ENCODE measurements at places on chromosomes 7 and 10. TPM values are rescaled to one million over a fixed set of nuclear protein-coding genes. Genes with fewer than 3 reads are reported as not detected.

The RAB19 gene
- 7.2 TPM for total RNA-seq

The GATA3 gene
- 14.2 TPM for total RNA-seq

The GHRHR gene
- total RNA-seq: not detected

DNA sequence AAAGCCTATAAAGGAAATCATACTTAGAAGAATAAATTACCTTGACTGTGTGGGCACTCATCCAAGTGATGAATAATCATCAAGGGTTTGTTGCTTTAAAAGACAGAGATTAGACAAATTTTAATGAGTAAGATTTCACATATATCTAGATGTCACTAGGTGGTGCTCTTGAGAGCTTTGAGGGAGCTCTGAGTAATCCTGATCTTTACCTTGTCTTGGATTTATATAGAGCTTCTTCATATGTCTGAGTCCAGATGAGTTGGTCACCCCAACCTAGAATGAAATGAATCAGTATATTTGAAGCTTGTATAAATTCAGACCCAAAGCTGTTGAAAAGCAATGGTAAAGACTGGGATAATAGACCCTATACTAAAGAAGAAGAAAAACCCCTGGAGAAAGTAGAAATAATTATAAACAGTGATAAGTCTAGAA is 3.7 kb downstream of the AGR2 start:
- no peaks in the 10 kb centered on the region for H3K36me3 ChIP-seq
- H3K27me3 ChIP-seq: peaks cover 11% of the 10 kb centered on the region
- no peak overlapping the region for H3K4me3 ChIP-seq
- peaks cover 4% of the 10 kb centered on the region for H3K4me1 ChIP-seq
- ATAC-seq: peak; percentile 82
- H3K27ac ChIP-seq: no peak overlapping the region

GRCh38 chr10:13512564-13512963 is 16.2 kb downstream of the BEND7 start:
- no peaks in the 10 kb centered on the region for H3K36me3 ChIP-seq
- no peaks in the 10 kb centered on the region for H3K4me1 ChIP-seq
- no peak overlapping the region for H3K4me3 ChIP-seq
- H3K27me3 ChIP-seq: peaks cover 34% of the 10 kb centered on the region
- H3K27ac ChIP-seq: no peak overlapping the region
- ATAC-seq: no peak

GRCh38 chr7:145175366-145175765 is 339.5 kb upstream of the TPK1 start:
- H3K27ac ChIP-seq: no peak overlapping the region
- H3K36me3 ChIP-seq: no peaks in the 10 kb centered on the region
- no peak for ATAC-seq
- no peaks in the 10 kb centered on the region for H3K4me1 ChIP-seq
- H3K4me3 ChIP-seq: no peak overlapping the region
- H3K27me3 ChIP-seq: peaks cover 5% of the 10 kb centered on the region

- ATAC-seq: no peak
- H3K27me3 ChIP-seq: peaks cover 3% of the 10 kb centered on the region
- H3K36me3 ChIP-seq: no peaks in the 10 kb centered on the region
Observed at GRCh38 chr10:963186-963585, 25.0 kb upstream of the GTPBP4 start.

GRCh38 chr7:136693166-136694119 is 175.0 kb upstream of the CHRM2 start:
- no peak for ATAC-seq
- no peak overlapping the region for H3K4me3 ChIP-seq
- no peaks in the 10 kb centered on the region for H3K4me1 ChIP-seq
- H3K27ac ChIP-seq: no peak overlapping the region

GRCh38 chr7:150973571-150974451 is 4.3 kb downstream of the KCNH2 start:
- ATAC-seq: peak; percentile 17
- H3K4me3 ChIP-seq: peak overlapping the region; percentile 77
- peaks cover 14% of the 10 kb centered on the region for H3K27me3 ChIP-seq
- H3K4me1 ChIP-seq: peaks cover 15% of the 10 kb centered on the region
- no peak overlapping the region for H3K27ac ChIP-seq
- no peaks in the 10 kb centered on the region for H3K36me3 ChIP-seq

DNA sequence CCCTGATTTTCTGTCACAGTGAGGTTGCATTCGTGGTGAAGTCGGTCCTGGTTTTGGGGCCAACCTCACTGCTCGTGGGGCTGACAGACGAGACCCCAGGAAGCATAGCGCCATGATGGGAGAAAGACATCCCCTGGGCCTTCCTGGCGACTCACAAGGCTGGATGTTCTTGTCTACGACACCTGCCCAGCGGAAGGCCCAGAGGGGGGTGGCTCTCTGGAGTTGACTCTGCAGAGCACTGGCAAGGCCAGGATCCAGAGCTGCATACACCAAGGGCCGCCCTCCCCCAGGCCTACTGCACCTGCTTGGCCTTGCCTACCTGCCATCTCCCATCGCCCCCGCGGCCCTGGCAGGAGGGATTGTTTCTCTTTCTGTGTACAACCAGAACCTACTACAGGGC is 608.9 kb downstream of the PTPRN2 start:
- peaks cover 6% of the 10 kb centered on the region for H3K27me3 ChIP-seq
- no peaks in the 10 kb centered on the region for H3K36me3 ChIP-seq
- H3K4me3 ChIP-seq: no peak overlapping the region
- no peak overlapping the region for H3K27ac ChIP-seq

- no peak overlapping the region for H3K27ac ChIP-seq
- ATAC-seq: no peak
- H3K4me1 ChIP-seq: peaks cover 14% of the 10 kb centered on the region
- no peak overlapping the region for H3K4me3 ChIP-seq
- no peaks in the 10 kb centered on the region for H3K36me3 ChIP-seq
- H3K27me3 ChIP-seq: no peaks in the 10 kb centered on the region
Observed at GRCh38 chr7:151003572-151003971, 12.8 kb downstream of the NOS3 start.
